ENCODE measurements at places on chromosomes 1 and 21.

DNA sequence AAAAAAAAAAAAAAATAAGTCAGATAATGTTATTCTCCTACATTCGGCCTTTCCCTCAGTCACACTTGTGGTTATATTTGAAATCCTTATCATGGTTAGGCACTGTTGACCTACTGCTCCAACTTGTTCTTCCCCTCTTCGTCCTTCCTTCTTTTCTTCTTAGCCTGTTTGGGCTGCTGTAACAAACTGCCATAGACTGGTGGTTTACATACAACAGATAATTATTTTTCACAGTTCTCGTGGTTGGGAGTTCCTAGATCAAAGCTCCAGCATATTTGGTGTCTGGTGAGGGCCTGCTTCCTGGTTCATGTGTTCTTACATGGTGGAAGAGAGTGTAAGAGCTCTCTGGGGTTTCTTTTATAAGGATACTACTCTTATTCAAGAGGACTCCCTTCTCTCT lies 73.4 kb downstream of the RABGAP1L start:
- DNase-seq: no peak

DNA sequence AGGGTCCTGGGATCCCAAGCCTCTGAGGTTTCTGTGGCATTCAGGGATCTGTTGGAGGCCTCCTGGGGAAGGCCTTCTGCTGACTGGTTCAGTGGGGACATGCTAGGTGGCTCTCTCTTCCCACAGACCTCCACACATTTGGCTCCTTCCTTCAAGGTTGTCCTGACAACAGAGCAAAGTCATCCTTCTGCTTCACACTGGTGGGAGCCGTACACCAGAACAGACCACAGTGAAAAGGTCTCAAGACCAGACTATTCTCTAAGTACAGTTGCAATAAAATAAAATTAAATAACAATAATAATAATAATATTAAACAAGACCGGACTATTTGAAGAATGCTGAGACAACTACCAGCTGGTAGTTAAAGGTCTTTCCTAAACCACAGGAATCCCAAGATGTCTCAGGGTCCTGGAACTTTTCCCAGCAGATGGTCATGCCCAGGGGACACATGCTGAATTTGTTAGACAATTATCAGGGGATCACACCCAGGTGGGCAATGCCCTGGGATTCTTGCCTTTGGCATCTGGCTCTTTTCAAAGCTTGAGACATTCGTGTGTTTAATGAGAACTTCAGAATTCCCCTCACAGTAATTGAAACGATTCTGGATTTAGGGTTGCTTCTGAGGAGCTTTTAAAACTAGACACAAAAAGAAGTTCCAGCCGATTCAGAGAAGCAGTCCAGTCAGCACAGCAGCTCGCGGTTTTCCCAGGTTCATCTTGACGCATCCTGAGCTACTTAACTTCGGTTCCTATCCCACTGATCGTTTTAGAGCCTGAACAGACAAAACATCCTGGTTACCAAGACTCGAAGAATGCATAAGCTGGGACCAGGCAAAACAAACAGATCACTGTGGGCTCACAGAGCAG lies 22.9 kb downstream of the HTR1D start:
- no peak for DNase-seq

GRCh38 chr1:19764848-19765247 lies 34.9 kb downstream of the TMCO4 start:
- peak; percentile 21 for DNase-seq

DNA sequence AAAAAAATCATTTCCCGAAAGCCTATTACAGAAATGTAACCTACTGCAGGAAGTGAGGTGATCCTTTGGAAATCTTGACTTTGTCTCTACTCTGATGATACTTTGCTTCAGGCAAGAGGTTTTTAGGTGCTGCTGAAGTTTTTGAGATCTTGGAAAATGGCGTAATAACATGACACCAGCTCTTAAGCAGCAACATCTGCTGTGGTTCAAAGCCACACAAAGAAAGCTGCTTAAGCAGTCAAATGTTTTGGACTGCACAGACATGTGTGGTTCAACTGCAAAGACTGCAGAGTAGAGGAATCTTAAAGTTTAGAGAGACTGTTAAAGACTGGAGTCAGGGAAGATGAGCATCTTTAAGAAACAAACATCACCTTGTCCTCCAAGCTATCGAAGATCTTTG lies 139.0 kb downstream of the RASAL2 start:
- no peak for DNase-seq

GRCh38 chr21:26019236-26019635 lies 151.3 kb downstream of the APP start:
- DNase-seq: no peak

GRCh38 chr1:168879896-168880734 lies 151.1 kb upstream of the DPT start:
- DNase-seq: no peak

GRCh38 chr1:99361406-99361805 lies 97.1 kb downstream of the PLPPR4 start:
- no peak for DNase-seq

- peak; percentile 23 for DNase-seq
Measured at GRCh38 chr1:175373786-175374623, 181.4 kb upstream of the KIAA0040 start.

GRCh38 chr1:70319750-70320149 lies 34.8 kb downstream of the ANKRD13C start:
- no peak for DNase-seq

GRCh38 chr1:119531606-119532323 lies 24.8 kb downstream of the HSD3B1 start:
- DNase-seq: no peak

GRCh38 chr1:226717256-226717909 lies 21.7 kb downstream of the ITPKB start:
- no peak for DNase-seq

GRCh38 chr1:247268390-247269045 lies 12.6 kb downstream of the VN1R5 start:
- DNase-seq: no peak

- DNase-seq: no peak
Measured at GRCh38 chr1:39282537-39283216, 78.2 kb downstream of the MACF1 start.

GRCh38 chr21:44686843-44687561 lies 5.0 kb upstream of the KRTAP12-1 start:
- no peak for DNase-seq

DNA sequence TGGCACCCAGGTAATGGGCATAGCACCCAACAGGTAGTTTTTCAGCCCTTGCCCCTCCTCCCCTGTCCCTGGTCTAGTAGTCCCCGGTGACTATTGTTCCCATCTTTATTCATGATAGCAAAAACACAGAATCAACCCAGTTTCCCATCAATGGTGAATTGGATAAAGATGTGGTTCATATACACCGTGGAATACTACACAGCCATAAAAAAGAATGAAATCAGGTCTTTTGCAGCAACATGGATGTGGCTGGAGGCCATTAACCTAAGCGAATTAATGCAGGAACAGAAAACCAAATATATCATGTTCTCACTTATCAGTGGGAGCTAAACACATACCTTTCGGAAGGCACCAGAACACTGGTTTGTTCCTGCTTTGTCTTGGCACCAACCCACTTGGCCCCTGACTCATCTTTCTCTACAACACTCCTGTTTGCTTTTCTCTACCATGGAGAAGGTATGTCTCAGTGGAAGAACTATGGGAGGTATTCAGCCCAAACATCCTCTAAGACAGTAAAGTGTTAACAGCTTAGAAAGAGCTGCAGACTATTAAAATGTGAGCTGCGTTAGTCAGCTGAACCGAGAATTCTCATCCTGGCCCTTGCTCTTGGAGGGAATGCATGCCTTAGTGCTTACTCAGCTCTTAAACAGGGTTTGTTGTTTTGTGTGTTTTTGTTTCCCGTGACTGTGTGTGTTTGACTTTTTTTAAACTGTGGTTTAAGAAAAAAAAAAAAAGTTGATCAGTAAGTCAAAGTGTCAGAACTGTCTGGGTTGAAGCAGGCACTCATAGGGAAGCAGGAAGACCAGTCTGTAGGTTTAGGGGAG lies 203.0 kb downstream of the TOMM20 start:
- no peak for DNase-seq

DNA sequence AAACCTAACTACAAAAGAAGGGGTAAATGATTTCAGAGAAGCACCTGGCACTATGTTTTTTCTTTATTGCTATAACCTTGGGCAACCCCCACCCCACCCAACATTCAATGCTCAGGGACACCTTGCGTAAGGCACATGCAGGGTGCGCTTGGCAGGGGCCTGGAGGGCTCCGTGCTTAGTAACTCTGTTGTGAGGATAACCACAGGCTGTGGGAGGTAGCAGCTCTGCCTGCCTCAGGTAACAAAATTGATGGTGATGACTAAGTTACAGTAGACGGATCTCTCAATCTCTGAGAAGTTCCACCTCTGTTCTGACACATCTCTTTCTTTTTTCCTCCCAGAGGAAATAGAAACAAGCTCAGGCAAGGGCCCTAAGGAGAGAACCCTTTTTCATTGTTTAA lies 8.7 kb upstream of the CCN1 start:
- DNase-seq: no peak

- DNase-seq: no peak
Measured at GRCh38 chr1:41675401-41675800, 190.9 kb upstream of the EDN2 start.

GRCh38 chr1:29698033-29698432 lies 461.7 kb downstream of the PTPRU start:
- no peak for DNase-seq

DNA sequence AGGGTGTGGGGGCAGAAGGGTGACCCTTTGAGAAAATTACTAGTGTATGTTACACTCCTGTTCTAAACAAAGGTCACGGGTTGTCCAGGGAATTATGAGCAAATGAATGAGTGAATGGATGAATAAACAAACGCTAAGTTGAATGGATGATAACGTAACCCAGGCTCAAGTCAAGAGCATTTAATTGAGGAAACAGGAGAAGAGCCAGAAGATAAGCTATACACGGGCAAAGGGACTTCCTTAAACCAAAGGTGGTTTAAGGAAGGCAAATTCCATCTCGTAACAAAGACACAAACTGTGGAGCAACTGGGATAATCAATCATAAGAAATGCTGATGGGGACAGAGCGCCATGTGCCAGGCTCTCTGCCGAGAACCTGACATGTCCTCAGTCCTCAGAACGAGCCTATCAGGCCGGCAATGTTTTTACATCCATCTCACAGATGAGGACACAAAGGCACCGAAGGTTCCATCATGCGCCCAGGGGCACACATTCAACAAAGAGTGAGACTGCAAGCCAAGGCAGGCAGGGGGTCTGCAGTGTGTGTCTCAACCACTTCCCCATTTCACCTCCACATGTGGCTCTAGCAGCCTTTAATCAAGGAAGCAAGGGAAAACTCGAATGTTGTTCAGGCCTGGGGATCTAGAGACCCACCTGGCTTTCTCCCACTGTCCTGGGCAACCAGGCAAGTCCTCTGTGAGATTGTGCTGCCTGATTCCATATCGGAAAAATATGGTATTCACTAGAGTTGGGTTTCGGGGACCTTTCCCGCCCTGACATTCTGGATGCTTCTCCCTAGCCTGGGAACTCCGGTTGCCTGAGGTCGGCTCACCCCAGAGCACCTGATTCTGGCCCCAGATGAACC lies 126.8 kb upstream of the EDN2 start:
- no peak for DNase-seq

GRCh38 chr1:109933856-109934711 lies 23.4 kb downstream of the CSF1 start:
- DNase-seq: no peak

GRCh38 chr1:39657923-39658485 lies 13.9 kb downstream of the NT5C1A start:
- DNase-seq: peak; percentile 75

GRCh38 chr1:85502625-85503083 lies 37.7 kb upstream of the DDAH1 start:
- no peak for DNase-seq

DNA sequence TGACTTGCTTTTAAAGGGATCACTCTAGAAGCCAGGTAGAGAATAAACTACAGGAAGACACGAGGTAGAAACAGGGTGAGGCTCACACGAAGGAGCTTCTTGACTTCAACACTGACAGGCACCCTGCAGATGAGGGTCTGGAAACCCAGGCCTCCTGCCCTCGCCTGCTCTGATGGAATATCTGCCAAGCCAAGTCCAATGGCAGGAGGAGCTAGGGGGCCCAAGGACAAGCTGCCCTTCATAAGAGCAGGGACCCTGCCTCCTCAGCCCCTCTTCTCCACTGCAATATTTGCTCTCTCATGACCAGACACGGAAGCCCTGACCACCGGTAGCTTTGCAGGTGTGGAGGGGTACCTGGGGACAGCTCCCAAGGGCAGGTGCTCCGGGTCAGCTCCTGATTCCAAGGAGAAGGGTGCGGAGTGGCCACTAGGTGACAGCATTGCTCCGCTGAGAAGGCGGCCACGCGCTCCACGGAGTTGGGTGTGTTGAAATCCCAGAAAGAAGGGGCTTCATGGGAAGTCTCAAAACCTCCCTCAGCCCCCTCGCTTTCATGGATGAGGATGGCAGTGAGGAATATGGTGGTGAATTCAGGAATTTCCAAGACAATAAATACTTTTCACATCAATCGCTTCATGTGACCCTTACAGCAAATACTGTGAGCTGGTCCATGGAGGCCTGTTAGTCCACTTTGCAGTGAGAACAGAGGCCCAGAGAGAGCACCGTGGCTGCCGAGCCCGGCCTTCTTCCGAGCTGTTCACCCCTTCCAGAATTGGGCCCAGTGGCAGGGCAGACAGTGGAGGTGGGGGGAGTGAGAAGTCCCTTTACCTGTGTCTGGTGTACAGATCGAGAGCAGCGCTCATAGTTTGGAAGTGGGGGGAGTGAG lies 33.2 kb upstream of the PAX7 start:
- DNase-seq: peak; percentile 69

GRCh38 chr1:204257446-204257845 lies 43.7 kb upstream of the GOLT1A start:
- DNase-seq: no peak

DNA sequence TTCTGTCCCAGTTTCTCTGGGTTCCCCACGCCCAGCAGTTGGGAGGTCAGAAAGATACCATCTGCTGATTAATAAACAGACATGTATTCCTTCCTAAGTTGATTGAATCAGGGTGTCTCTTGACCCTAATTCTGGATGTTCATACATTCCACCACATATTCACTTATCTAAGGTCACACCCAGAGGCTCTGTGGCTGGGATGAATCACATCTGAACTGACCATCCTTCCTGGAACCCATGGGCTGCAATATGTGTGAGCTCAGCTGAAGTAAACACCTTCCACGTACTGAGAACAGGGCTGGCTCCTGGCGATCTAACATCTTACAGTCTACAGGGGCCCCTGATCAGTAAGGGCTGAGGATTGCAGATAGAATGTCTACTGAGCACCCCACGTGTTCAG lies 20.5 kb upstream of the TRABD2B start:
- DNase-seq: no peak

- DNase-seq: no peak
Measured at GRCh38 chr1:31767225-31767624, 3.1 kb upstream of the ADGRB2 start.

DNA sequence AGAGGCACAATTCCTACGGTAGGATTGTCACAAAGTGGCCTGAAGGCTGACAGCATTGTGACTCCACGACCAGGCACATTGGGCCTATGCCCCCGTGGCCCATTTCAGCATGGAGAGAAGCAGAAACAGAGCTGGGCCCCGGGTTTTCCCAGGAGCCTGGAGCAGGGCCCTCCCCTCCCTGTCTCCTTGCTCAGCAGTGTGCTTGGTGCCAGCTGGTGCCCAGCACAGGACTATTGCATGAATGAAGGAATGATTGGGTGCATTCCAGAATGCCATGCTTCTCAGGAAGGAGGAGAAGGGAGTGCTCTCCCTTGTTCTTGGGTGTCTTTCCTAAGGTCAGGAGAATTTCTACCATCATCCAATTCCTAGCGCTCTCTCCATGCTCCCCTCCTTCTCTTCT lies 33.7 kb downstream of the IER5 start:
- DNase-seq: no peak
